SK-N-SH (cell line): ENCODE measurements at places on chromosomes 2 and 18.
A peak's percentile ranks its signal among the peaks of the same experiment; 100 is the strongest.

DNA sequence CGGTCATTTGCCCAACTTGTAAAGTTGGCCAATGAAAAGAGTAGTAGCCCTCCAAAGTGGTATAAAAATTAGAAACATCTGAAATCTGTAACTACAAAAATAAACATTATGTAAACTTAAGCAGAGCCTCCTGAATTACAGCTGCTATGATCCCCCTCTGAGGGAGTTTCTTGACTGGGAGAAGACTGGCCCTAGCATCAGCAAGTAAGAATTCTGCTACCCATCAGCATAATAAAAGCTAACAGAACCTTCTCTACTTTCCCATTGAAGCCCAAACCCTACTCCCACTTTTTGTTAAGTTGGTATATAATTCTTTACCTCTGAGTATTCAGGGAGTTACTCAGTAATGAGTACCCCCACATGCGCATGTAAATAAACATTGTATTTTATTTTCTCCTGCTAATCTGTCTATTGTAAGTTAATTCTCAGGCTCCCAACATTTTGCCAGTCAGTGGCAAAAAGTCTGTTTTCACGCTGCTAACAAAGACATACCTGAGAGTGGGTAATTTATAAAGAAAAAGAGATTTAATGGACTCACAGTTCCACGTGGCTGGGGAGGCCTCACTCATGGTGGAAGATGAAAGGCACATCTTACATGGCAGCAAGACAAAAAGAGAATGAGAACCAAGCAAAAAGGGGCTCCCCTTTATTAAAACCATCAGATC, 71.3 kb downstream of the MYL12B start:
- no peak for DNase-seq

DNA sequence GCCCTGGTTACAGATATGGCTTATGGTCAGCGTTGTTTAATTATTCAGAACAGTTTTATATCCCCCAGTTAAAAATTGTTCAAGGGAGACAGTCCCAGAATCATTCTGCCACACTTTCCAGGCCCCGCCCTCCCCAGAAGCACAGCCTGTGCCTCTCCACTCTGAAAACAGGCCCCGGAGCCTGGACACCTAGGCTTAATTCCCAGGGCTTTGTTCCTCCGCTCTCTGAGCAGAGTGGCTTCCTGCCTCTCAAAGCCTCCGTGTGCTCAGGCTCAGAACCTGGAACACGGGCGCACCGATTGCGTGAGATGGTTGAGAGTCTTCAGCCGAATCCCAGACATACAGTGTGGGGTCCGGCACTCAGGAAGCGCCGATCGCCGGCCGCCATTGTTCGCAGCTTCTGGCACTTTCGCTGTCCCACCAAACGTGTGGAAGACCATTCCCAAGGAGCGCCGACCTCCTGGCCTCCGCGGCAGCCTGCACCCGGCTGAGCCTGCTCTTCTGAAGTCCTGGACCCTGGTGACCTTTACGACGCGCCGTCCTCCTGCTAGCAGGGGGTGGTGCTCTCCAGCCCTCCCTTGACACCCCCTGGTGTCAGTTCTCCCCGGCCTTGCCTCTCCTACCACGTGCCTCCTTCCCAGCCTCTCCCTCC, 45.6 kb downstream of the TWIST2 start:
- DNase-seq: no peak

DNA sequence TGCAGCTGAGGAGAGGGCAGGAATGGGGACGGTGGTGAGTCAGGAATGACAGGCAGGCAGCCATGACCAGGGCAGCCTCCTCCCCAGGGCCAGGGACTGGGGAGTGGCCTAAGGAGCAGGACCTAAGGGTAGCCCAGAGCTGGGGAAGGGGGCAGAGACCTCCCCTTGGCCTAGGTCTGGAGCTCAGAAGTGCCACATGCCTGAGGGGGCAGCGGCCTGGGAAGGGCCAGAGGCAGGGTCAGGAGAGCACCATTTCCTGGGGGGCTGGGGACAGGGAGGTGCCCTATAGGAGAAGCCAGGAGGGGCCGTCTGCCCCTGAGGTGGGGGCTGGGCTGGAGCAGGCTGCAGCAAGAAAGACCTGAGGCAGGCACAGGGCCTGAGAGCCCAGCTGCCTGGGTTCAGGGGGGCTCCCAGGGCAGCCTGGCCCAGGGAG, 20.9 kb downstream of the CFLAR start:
- DNase-seq: no peak

DNA sequence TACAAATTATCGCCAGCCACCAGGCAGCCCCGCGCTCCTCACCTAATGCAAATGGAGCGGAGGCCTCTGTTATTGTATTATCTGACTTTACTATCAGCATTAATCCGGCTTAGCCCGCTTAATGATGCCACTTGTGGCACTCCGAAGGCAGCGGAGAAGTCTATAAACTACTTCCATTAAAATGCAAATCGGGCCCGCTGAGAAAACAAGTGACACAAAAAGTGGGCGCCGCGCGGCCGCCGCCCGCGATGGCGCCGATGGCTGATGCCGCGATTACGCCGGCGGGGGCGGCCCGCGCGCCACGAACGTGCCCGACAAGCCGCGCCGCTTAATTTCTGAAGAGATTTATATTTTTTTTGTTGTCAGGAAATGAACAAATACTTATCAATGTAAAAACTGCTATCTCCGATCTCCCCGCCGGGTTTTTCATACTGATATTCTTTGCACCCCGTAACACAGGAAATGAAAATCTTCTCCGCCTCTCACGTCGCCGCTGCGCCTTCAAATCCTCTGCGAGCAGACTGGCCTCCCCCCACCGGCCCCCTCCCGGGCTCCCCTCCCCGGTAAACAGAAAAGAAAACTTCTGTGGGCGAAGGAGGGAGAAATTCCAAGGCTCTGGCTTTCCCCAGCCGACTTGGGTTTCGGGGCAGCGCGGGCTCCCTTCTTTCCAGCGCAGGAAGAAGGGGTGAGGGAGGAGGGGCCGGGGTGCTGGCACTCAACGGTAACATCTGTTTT, 221.8 kb downstream of the INSIG2 start:
- peak; percentile 28 for DNase-seq

- DNase-seq: peak; percentile 96
Observed at GRCh38 chr2:47520825-47521665, 118.1 kb downstream of the MSH2 start.

GRCh38 chr18:6311456-6312215, 103.1 kb downstream of the L3MBTL4 start:
- no peak for DNase-seq

DNA sequence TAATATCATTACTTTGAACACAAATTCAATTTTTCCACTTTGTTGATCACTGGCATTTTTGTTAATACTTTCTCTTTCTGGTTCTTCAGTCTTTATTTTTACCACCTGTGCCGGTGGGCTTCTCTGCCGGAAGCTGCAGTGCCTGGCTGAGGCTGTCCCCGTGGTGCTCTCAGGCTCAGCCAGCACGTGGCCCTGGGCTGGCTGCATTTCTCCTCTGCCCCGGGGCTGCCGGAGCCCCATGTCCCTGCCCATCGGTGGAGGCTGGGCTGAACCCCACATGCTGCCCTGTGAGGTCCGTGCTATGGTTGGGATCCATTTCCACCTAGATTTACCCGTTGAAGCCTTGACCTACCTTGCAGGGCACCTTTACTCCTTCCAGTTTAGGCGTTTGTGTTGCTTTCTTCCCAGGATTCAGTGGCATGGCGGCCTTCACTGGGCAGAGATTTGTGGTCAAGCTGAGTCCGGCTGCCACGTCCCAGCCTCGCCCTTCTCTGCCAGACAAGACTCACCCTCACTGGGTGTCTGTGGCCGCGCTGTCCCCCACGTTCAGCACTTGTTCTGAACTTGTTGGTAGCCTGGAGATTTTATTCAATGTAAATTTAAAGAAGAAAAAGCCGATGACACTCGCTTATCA, 12.8 kb upstream of the TMEM18 start:
- peak; percentile 55 for DNase-seq

DNA sequence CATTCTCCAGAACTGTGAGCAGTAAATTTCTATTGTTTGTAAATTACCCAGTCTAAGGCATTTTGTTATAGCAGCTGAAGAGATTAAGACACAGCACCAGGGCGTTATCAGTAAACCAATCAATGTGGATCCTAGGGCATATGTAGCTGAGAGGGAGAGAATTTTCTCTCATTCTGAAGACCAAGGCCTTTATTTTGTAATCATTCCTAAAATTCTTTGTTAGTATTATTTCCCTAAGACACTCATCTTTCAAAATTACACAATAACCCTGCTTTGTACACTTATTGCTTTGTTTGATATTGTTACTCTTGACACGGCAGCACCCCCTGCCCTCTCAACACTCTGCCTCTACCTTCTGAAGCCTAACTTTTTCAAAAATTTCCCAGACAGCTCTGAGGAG, 419.1 kb downstream of the SLC4A3 start:
- no peak for DNase-seq

DNA sequence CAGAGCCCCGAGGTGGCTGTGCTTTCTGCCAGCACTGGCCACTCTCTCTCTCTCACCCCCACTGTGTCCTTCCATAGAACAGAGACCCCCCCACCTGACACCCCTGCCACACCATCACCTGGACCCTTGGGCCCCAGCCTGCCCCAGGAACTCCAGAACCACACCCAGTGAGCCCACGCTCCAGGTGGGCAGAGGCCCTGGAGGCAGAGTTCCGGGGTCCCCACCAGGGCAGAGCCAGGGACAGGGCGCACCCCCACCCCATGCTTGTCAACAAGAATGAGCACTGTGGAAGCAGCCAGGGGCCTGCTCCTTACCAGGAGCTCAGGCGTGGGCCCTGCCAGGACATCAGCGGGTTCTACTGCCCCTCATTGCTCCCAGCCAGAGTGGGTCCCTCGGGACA, 14.6 kb downstream of the PASK start:
- no peak for DNase-seq

DNA sequence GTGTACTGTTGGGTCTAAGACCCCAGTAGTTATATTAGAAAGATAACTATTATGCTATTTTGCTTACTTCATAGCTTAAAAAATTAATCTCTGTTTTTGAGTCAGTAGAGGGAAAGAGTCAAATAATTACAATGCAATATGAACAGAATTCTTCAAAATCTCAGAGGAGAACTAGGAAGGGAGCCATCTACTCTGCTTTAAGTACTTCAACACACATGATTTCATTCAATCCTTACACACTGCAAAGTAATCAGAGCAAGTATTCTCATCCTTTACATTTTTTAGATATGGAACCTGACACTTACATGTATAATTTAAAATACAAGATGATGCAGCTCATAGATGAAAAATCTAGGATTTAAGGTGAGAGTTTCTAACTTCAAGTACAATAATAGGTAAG, 27.7 kb downstream of the COL5A2 start:
- no peak for DNase-seq

- DNase-seq: no peak
Observed at GRCh38 chr2:191230174-191230573, 15.0 kb upstream of the MYO1B start.

DNA sequence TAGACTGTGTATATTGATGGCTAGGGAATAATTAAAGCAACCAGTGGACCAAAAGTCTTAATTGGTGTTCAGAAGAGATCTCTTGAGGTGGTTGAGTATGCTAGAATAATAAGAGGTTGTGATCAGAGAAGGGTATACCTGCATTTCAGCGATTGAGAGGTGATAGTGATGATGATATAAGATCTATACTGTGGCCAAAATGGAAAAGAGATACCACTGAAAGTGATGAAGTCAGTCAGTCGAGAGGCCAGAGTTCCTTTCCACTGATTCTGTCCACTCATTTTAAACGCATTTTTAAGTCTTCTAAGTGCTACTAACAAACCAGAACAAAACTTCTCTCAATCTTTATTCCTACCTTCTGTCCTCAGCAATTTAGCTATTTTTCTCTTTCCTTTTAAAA, 32.9 kb downstream of the ACTR3 start:
- no peak for DNase-seq

DNA sequence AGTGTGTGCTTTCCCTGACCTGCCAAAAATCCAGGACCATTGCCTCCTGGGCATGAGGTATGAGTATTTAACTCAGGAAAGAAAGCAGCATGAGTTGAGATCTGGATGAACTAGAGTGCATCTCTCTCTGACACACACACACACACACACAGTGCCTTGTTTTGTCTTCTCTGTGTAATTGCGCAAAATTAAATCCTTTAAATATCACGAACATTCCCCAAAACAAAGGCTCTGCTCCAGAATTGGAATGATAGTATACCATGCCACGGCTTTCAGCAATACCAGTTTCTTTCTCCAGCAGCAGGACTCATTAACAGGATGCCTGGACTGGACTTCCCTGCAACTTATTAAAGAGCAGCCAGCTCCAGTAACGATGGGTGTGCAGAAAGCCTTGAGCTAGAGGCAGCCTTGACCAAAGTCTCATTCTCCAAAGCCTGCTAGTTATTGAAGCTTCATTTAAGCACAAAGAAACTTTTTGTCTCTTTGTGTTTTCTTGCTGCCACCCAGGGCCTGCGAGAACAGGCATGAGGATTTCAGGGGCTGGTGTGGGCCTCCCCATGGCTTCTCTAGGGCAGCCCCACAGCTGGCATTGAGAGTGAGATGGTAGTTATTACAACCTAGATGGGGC, 101.7 kb downstream of the NRP2 start:
- no peak for DNase-seq

GRCh38 chr2:33727361-33728032, 128.4 kb upstream of the FAM98A start:
- no peak for DNase-seq

DNA sequence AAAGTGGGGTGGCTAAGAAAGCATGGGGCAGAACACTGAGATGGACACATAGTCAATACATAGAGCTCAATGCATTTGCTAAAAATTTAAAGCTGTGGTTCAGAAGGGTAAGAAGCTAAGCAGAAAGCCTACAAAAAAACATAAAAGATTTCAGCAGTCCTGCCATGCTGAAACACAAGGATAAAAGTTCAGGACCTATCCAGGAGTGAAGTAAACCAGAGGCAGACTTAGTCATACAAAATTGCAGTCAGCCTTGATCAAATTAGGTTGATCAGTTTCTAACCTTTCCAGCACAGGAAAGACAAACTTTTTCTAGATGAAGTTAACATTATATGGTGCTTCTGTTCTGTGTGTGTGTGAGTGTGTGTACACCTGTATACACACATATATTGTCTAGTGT, 120.8 kb upstream of the RBMS1 start:
- DNase-seq: no peak

DNA sequence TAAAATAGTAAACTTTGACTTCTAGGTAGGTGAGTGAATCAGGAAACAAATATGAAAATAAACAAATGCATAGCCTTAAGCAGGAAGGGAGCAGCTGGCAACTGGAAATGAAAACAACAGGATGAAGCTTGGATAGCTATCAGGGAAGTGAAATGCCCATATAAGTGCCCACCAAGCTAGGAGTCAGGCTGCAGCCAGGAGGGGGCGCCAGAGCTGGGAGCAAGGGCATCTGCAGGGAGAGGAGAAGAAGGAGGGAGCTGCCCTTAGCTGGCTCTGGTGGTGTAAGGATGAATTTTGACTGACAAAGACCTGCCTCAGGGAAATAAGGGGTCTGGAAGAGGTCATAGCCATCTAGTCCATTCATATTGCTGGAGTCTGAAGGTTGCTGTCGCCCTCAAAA, 298.3 kb downstream of the TDRD15 start:
- peak; percentile 45 for DNase-seq

- peak; percentile 64 for DNase-seq
Observed at GRCh38 chr2:2642906-2643890, 312.1 kb upstream of the MYT1L start.

- no peak for DNase-seq
Observed at GRCh38 chr2:218067523-218067922, 1.5 kb upstream of the RUFY4 start.
